Activated T-cell treated with anti-CD3 and anti-CD28 coated beads for 24 hours (primary cell): ENCODE measurements at places on chromosomes 5 and 9.

DNA sequence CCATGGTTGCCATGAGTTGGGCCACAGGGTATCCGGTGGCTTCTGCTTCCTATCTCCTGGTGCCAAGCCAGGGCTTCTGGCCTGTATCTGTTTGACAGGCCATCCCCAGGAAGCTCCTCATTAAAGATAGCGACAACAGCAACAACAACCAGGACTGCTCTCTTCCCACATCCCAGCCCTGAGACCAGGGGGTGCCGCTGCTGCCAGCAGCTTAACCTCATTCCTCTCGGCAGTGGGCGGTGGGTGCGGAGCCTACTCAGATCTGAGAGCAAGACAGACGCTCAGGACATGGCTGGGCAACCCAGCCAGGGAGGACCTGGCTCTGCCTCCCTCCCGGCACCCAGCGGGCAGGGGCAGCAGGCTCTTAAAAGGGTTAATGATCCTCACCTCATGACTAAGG lies 98.3 kb downstream of the PSD2 start:
- DNase-seq: no peak

DNA sequence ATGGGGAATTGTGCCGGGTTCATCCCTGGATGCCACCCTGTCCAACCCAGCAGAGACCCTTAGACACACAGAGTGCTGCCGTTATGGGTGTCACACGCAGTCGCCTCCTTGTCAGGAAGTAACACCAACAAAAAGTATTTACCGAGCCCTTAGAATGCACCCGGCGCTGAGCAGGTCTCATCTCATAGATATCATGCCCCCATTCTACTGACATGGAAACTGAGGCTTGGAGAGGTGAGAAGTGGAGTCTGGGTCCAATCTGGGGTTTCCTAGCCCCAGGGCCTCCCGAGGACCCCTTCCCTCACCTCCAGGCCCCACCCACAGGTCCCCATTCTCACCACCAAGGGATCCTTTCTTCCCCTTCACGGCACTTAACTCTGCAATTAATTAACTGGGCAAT lies 36.8 kb upstream of the BARHL1 start:
- DNase-seq: no peak

DNA sequence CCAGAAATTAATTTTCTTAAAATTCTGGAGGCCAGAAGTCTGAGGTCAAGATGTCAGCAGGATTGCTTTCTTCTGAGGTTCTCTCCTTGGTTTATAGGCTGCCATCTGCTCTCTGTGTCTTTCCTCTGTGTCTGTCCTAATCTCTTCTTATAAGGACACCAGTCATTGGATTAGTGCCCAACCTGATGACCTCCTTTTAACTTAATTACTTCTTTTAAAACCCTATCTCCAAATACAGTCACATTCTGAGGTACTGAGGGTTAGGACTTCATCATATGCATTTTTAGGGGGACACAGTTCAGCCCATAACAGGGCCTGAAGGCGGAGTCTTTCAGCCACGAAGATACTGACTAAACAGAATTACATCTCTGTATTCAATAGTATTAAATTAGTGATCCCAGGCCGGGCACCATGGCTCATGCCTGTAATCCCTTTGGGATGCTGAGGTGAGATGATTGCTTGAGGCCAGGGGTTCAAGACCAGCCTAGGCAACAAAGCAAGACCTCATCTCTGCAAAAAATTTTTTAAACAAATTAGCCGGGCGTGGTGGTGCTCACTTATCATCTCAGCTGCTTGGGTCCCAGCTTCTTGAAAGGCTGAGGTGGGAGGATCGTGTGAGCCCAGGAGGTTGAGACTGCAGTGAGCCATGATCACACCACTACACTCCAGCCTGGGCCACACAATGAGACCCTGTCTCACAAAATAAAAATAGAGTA lies 5.9 kb upstream of the RPS6 start:
- DNase-seq: no peak

GRCh38 chr9:109171926-109172325 lies 4.9 kb upstream of the FRRS1L start:
- DNase-seq: no peak

DNA sequence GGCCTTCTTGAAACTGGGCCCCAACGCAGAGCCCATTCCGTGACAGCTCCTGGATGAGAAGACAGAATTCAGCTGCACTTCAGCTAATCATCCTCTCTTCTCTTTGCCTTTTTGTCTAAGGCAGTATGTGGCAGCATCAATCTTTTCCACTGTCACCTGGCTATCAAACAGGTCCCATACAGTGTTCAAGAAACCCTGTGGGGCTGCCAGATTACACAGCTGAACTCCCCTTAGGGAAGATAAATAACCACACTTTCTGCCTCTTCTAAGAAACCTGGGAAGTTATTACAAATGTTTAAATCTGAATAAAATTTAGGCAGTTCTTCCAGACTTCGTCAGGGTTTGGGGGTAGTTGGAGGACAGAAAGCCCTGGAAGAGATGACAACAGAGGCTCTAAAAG lies 61.0 kb downstream of the SPEF2 start:
- no peak for DNase-seq

GRCh38 chr5:2991884-2992283 lies 240.4 kb upstream of the IRX2 start:
- DNase-seq: no peak

GRCh38 chr5:14062178-14062577 lies 81.0 kb upstream of the TRIO start:
- DNase-seq: no peak

GRCh38 chr9:99433095-99433494 lies 211.0 kb downstream of the SEC61B start:
- DNase-seq: no peak

GRCh38 chr9:36691671-36692070 lies 119.0 kb downstream of the MELK start:
- DNase-seq: no peak

DNA sequence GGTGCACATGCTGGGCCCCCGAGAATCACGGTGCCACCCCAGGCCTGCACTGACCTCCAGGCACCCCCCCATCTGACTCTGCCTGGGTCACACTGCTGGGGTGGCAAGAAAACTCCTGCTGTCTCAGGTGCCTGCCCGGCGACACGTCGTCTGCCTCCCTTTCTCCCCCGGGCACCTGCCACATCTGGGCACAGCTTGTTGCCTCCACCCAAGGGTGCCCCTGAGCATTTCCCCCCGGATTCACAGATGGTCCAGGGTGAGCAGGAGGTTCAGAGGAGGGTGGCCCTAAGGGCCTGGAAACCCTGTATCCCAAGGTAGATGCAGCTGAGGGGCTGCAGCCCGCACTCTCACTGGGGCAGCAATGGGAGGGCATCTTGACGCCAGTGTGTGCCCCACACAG lies 14.9 kb upstream of the QSOX2 start:
- DNase-seq: no peak

DNA sequence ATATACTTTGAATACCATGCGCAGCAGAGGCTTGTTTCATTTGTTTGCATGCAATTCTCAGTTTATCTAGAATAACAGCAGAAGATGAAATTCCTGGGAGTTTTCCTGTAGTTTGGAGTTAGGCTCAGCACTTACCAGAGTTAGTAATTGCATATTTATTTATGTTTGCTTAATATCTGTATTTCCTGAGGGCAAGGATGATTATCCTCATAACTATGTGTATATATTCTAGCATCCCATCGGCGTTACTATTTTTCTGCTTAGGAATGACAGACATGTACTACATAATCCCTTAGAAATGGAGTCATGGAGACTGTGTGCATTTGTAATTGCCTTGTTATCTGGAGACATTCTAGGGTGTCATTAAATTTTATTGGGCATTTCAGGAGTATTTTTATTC lies 1184.8 kb downstream of the DTWD2 start:
- DNase-seq: no peak

DNA sequence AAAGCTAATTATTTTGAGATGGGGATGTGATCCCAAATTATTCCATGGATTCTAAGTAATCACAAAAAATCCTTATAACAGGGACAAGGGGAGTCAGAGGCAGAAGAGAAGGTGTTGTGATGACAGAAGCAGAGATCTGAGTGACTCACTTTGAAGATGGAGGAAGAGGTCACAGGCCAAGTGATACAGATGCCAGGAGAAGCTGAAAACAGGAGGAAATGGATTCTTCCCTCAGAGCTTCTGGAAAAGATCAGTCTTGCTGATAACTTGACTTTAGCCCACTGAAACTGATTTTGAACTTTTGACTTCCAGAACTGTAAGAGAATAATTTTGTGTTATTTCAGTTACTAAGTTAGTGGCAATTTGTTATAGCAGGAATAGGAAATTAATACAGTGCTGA lies 105.3 kb downstream of the GCNT1 start:
- DNase-seq: no peak
